Activated CD4-positive, alpha-beta T cell treated with anti-CD3 and anti-CD28 coated beads for 4 hours (primary cell): ENCODE measurements at places on chromosomes 1 and 21.

- no peak for DNase-seq
Observed at GRCh38 chr1:196690582-196690981, 38.7 kb downstream of the CFH start.

DNA sequence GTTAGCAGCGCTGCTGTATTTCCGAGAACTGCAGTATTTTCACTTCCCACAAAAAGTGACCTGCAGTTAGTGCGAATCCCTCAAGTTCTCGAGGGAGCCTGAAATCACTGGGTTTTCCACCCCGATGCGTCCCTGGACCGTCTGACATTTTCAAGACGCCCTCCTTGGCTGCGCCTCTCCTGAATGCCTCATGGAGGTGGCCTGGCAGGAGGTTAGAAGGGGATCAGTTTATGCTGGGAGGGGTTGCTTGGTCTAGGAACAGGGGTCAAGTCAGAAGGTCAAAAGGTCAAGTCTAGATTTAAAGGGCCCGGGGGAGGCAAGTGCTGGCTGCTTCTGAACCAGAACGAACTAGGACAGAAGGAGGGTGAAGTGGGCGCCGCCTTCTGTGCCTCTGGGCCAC, 176.8 kb downstream of the PRDM16 start:
- DNase-seq = no peak

- no peak for DNase-seq
Observed at GRCh38 chr1:33169290-33170055, 12.4 kb downstream of the TRIM62 start.

GRCh38 chr1:210237479-210237878, 4.9 kb downstream of the SERTAD4 start:
- DNase-seq = no peak

- no peak for DNase-seq
Observed at GRCh38 chr1:98437540-98437939, 224.0 kb upstream of the SNX7 start.
